Fibroblast of skin of abdomen (primary cell): ENCODE measurements at places on chromosomes 4 and X.

- DNase-seq: no peak
These were observed 188.5 kb upstream of the FTHL17 start for GRCh38 chrX:31260351-31260750.

- DNase-seq: no peak
These were observed 39.4 kb downstream of the WFS1 start for GRCh38 chr4:6308899-6309643.

- DNase-seq: peak; percentile 28
These were observed 52.3 kb upstream of the TMEM131L start for GRCh38 chr4:153413842-153414241.

- no peak for DNase-seq
These were observed 1.7 kb upstream of the SLC6A8 start for GRCh38 chrX:153685751-153686696.

- no peak for DNase-seq
These were observed 1197.4 kb upstream of the ADGRL3 start for GRCh38 chr4:60002603-60003337.

- DNase-seq: no peak
These were observed 183.4 kb downstream of the OPHN1 start for GRCh38 chrX:68249903-68250302.

DNA sequence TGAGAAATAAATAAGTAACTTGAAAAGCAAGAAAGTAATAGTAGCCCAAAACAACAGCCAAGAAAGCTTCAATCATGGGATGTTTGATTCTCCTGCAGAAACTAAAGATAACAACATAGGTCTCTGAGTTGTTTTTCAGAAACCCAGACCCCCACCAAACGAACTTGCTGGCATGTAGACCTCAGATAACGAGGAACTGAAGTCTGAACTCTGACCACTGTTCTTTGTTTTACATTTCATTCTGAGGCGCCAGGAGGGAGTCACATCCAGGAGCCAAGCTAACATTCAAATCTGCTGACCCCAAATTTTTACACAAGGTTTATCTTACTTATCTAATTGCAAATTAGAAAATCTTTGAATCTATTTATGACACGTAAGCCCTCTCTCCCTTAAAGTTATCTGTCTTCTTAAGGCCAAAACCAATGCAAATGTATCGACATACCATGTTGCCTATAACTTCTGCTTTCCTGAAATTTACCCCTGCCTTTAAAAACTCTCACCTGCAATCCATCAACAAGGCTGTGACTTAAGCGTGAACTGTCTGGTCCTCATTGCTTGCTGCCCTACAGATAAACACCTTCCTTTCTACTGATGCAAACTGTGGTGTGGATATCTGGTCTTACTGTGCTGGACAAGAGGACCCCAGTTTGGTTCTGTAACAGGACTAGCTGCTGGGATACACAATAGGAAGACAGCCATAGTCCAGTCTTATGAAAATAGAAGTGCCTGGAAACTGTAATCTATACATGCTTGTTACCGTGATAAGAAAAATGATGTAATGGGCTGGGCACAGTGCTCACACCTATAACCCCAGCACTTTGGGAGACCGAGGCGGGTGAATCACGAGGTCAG is 37.5 kb upstream of the NEIL3 start:
- DNase-seq: no peak

DNA sequence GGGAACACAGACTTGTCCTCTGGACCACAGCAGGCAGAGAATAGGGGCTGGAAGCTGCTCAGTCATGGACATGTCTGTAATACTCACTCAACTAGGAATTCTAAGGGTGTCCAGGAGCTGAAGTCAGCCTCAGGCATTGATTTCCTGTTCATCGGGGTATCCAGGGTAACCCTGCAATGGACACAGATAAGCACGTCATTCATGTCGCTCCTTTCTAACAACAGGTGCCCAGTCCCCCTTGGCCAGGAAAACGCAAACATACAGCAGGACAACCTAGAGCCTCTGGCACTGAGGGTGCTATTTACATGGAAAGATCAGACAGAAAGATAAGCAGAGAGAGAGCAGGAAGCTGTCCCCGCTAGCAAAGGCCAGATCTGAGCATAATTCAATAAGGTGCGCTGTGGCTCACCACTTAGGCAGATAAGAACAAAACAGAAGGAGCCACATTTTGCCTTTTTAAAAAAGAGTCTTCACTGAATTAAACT is 21.3 kb downstream of the QDPR start:
- DNase-seq: no peak

DNA sequence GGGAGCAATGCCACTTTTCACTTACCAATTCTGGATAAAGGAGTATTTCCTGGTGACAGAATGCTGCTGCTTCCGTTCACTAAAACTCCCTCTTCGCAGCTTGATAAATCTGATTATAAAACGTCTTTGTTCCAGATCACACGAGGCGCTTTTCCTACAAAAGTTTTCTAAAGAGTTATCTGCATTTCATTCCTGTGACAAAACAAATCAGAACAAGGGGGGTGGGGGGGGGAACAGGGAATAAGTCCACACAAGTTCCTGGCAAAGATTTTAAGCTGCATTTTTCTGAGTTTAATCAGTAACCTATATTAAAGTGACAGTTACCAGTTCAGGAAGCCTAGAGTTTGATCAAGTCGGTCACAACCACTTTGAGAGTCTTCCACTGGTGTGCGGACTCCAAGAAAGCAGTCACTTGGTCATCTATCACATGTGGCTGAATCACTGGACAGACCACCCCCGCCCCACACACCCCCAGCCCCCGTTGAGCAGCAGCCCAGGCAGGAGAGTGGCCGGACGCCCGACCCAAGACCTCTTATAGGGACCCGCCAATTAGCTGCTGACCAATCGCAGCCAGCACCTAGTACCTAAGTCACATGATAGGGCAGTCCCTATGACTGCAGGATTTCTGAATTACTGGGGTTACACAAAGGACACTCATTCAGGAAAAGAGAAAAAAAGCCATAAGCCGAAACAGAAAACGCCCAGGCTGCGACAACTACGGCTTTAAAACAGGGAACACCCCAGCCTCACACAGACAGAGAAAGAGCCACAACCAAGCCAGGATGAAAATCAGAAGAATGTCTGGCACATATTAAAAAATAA is 569.3 kb upstream of the DIPK2B start:
- peak; percentile 90 for DNase-seq
